ENCODE measurements at places on chromosomes 2 and 18.

GRCh38 chr2:78145997-78146722, 624.0 kb upstream of the LRRTM4 start:
- no peak for DNase-seq

- no peak for DNase-seq
These were observed 7.6 kb upstream of the ASXL2 start for GRCh38 chr2:25885933-25886332.

DNA sequence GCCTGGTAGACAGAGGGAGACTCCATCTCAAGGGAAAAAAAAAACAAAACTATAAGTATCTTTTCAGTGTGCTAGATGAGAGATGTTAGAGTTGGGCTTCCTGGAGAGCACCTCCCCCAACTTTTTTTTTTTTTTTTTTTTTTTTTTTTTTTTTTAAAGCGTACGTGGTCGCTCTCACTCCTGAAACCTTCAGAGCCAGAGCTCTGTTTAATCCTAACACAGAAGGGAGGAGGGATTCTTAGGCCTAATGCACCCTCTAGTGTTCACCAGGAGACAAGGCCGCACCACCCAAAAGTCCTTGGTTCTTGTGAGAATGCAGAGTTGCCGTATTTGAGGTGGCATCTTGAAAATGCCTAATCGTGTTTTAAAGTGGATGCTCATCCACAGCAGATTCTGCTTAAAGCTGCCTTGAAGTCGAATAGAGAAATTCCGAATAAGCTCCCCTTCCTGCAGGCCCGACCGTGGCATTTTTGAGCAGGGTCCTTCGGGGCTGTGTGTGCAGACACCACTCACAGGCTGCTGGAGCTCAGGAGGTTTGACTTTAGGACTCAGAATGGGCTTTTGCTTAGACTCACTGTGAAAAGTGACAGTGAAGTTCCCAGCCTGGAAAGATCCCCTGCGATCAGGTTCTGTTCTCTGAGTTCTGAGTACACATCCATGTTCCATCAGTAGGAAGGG, 252.6 kb downstream of the AGAP1 start:
- peak; percentile 36 for DNase-seq

- no peak for DNase-seq
These were observed 2.0 kb upstream of the CAPN10 start for GRCh38 chr2:240584486-240585031.

DNA sequence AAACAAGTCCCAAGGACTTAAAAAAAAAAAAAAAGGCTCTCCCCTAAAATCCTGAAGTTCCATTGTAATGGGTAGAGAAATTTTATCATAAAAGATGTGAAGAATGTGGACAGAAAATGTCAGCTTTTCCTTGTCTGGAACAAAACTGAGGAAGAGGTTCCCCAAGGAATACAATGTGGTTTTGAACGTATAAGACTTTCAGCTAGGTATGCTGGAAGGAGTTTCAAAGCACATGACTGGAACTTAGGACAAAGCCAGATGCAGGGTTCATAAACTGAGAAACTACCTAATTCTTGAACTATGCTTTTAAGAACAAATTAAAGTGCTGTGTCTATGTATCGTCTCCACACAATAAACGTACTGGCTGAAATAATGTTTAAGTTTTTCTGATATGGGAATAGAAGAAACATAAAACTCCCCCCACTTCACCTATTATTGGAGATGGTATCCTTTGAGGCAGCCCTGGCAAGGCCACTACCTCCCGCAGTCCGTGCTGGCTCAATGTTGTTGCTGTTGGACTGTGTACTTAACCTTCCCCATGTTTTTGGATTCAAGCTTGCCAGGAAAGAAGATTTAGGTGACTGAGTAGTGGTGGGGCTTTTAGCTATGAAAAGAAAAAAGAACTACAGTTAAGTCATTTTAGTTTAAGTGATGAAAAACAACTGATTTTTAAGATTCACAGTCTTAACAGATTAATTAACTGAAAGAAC, 84.2 kb upstream of the DNER start:
- DNase-seq: no peak

DNA sequence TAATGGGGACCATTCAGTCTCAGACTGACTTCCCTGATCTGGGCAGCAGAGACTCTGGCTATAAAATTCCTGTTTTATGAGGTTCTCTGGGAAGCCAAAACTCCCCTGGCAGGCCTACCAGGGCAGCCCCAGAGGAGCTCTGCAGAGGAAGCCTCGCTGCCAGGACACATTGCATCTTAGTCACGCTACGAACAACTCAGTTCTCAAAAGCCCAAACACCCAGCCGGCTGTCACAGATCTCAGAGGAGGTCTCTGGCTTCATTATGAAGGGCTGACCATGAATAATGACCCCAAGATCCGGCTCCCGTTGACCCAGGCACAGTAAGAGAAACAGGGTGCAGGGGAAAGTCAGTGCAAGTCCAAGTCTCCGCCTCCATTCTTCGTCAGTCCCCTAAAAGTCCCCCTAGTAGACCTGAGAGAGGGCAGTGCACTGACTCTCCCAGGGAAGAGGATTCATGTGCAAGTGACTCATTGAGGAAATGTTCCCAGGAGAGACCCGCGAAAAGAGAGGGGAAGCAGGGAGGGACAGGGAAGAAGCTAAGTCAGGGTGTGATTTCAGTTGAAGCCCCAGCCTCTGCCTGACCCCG, 212.3 kb downstream of the CYP26B1 start:
- DNase-seq: no peak

Data from occipital lobe (tissue), 3 donors.